Stimulated activated CD8-positive, alpha-beta memory T cell treated with anti-CD3 and anti-CD28 coated beads, Interleukin-15, amount 100 ng/mL, for 24 hours (primary cell): ENCODE measurements at places on chromosomes 6 and 20.

- no peak for DNase-seq
Measured at GRCh38 chr20:2509468-2509781, 710 bp upstream of the ZNF343 start.

- DNase-seq = no peak
Measured at GRCh38 chr6:16933961-16934360, 167.9 kb upstream of the STMND1 start.

GRCh38 chr20:31573555-31574321 lies 31.4 kb upstream of the ID1 start:
- DNase-seq = no peak

DNA sequence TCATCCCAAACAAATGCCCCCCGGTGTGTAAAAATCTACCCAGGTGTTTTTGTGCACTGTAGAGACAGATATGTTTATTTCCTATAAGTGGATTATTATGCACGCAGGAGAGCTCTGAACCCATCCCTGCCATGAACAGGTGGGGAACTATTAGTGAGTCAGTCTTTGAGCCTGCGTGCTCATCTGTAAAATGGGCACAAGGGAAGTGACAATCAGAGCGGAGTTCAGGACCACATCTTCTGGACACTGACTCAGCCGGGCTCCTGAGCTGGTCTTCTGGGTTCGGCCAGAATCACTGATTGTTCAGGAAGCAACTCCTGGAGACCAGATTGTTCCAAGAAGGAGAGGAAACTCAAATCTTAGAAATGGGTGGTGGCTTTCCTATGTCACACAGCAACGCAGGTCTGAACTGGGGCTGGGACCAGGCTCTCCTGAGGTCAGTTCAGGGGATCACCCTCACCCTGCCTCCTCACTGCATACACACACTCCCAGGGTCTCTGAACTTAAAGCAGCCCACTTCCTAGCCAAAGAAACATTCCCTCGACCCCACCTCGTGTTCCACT lies 27.3 kb upstream of the TGM2 start:
- no peak for DNase-seq

- DNase-seq = no peak
Measured at GRCh38 chr20:49786668-49787370, 25.8 kb upstream of the SLC9A8 start.

GRCh38 chr6:12977806-12978205 lies 261.2 kb downstream of the PHACTR1 start:
- DNase-seq = no peak

DNA sequence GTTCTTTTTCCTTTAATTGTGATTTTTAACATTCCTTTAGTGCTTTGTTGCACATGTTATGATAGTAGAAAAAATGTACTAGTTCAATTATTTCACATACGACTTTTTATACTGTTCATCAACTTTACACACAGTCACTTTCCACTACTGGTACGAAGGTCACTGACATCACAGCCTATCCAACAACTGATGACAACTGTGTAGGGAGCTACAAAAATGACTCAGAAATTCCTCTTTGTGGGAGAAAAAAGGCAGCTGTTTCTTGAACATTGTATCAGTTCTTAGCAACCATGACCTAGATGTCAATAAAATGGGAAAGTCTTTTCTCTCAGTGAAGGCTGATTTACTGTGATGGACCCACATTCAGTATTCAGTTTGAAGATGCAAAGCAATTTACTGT lies 7.0 kb upstream of the ID4 start:
- DNase-seq = no peak
